ENCODE measurements at places on chromosomes 5 and 9. TPM values are rescaled to one million over a fixed set of nuclear protein-coding genes. Genes with fewer than 3 reads are reported as not detected.

Gene SLC27A6
- not detected for total RNA-seq

Gene GKAP1
- 8.7 TPM for total RNA-seq

Gene C9orf50
- total RNA-seq: not detected

Gene PAEP
- total RNA-seq: not detected

Gene PCDHB14
- total RNA-seq: not detected

Gene TRAF1
- total RNA-seq: 58.7 TPM

Gene GDF9
- total RNA-seq: 1.6 TPM

Gene HTR1A
- not detected for total RNA-seq

Gene TMEM232
- total RNA-seq: 3.0 TPM

Gene SPINK1
- not detected for total RNA-seq

Gene MAST4
- 25.1 TPM for total RNA-seq

Gene SLCO6A1
- total RNA-seq: not detected

Gene ANKDD1B
- total RNA-seq: 0.31 TPM

Gene B4GALT7
- total RNA-seq: 26.9 TPM

Gene GBGT1
- total RNA-seq: 3.4 TPM

Gene PDE6A
- not detected for total RNA-seq

Gene GRIA1
- total RNA-seq: not detected

Gene C5orf15
- total RNA-seq: 11.1 TPM

Measured in naive thymus-derived CD4-positive, alpha-beta T cell (primary cell).